ENCODE measurements at places on chromosomes 5 and 9.
A peak's percentile ranks its signal among the peaks of the same experiment; 100 is the strongest.

DNA sequence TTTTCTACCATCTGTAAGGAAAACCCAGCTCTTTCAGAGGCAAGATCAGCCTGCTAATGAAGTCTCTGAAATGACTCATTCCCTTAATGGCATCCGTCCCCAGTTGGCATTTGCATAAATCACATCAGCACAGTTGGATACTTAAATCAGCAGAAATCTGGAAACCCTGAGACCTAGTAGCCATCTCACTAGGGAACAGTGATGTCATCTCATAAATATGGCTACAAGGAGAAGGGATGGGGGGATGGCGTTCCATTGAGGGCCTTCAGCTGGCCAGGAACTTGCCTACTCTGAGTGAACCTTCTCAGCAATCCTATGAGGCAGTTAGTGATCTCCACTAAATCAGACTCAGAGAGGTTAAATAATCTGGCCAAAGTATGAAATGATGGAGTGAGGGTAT, 81.8 kb downstream of the CMYA5 start:
- no peak for DNase-seq

GRCh38 chr5:67038817-67039603, 157.6 kb downstream of the CD180 start:
- DNase-seq = no peak

- no peak for DNase-seq
Measured at GRCh38 chr9:86470326-86470725, 116.1 kb upstream of the TUT7 start.

- DNase-seq = no peak
Measured at GRCh38 chr9:111805830-111806241, 11.1 kb upstream of the SHOC1 start.

DNA sequence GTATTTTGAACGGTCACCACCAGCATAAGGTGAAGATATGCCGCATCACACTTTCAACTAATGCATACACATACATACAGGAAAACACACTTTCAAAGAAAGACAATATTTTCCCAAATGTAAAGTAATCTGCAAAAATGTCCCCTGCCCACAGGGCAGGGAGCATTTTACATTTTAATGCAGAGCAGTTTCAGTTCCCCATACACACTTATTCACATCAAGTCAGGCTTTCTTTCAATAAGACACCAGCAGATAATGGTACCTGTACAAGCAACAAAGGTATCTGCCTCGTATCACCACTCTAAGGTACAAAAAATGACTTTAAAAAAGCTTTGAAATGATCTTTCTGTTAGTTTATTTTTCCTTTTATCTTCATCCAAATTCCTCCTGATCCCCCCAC, 247.1 kb upstream of the CCNG1 start:
- no peak for DNase-seq

GRCh38 chr5:44943647-44944046, 134.9 kb downstream of the MRPS30 start:
- DNase-seq = no peak

GRCh38 chr9:113737517-113738271, 138.4 kb upstream of the ZNF618 start:
- peak; percentile 67 for DNase-seq

- DNase-seq = no peak
Measured at GRCh38 chr9:88874391-88874790, 116.9 kb upstream of the S1PR3 start.

GRCh38 chr5:15539951-15540350, 40.0 kb downstream of the FBXL7 start:
- no peak for DNase-seq

- DNase-seq = no peak
Measured at GRCh38 chr9:98993570-98993945, 49.9 kb downstream of the COL15A1 start.

- no peak for DNase-seq
Measured at GRCh38 chr5:117210796-117211195, 636.2 kb upstream of the SEMA6A start.

- DNase-seq = peak; percentile 79
Measured at GRCh38 chr9:98263482-98264357, 8.3 kb upstream of the TBC1D2 start.

DNA sequence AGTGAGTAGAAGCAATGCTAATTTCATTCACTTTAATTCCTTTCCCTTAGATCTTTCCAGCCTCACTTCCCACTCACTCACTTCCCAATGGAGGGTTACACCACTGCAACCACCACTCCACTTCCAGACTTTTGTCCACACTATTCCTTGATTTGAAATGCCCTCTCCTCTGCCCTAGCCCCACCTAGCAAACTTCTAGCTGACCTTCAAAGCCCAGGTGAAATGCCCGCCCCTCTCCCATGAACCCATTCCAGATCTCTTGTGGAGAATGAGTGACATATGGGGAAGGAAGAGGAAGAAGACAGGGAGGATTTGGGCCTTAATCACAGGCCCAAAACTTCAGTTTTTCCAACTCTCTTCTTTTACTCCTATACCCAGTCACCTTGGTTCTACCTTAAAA, 37.1 kb downstream of the PFDN1 start:
- no peak for DNase-seq

GRCh38 chr9:70517926-70518610, 103.6 kb upstream of the KLF9 start:
- no peak for DNase-seq

DNA sequence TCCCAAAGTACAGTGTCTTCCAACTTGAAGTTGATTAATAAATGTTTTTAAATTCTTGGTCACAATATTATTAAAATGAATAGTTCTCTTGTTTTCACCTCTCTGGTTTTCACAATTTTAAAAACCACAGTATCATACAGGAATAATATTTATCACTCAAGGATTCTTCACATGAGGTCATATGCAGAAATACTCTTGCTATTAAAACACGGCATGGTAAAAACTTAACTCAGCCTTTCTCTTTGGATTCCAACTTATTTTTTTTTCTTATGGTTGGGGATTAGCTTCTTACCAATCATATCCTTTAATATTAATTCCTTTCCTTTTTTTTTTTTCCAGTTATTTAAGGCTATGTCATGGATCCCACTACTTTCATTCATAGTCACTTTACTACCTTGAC, 289.4 kb downstream of the ADAMTS6 start:
- no peak for DNase-seq

DNA sequence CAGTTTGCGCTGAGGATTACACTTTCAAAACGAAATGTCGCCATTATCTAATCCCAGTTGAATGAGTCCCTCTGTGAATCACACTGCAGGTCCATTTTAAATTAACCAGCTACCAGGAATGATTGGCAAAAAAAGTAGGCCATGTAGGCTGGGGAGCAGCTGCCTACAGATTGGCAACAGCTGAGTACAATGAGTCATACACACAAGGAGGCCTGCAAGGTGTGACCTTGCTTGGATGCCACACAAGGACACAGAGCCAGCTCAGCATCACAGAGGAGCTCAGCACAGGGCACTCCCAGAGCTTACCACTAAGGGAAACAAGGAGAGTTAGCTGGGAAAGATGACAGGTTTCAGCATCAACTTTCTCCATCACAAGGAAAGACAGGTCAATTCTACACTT, 12.9 kb downstream of the HAVCR1 start:
- DNase-seq = no peak

GRCh38 chr5:22970491-22970890, 117.3 kb upstream of the CDH12 start:
- no peak for DNase-seq

DNA sequence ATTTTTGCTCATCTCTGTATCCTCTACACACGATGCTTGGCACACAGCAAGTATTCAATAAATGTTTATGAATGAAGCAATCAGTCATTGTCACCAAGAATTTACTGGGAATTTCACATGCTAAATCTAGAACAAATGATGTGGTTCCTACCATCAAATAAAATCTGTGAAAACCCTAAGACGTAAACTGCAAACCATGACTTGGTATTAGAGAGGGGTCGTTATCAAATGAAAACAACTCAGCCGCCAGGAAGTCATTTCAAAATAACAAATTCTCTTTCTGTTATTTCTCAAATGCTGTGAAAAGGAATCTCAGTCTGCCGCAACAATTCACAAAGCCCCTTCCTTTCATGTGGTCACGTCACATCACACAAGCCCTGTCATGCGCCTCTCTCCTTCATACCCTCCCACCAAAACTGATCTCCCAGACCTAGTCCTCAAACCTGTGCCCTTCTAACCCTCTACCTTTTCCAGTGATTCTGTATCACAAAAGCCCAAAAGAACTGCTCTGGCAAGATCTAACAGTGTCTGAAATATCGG, 173.6 kb downstream of the DEPDC1B start:
- DNase-seq = no peak

GRCh38 chr9:133514460-133515239, 10.1 kb downstream of the MYMK start:
- no peak for DNase-seq

- no peak for DNase-seq
Measured at GRCh38 chr9:4106081-4106759, 193.6 kb downstream of the GLIS3 start.

- no peak for DNase-seq
Measured at GRCh38 chr5:145536133-145536532, 299.0 kb downstream of the PRELID2 start.

DNA sequence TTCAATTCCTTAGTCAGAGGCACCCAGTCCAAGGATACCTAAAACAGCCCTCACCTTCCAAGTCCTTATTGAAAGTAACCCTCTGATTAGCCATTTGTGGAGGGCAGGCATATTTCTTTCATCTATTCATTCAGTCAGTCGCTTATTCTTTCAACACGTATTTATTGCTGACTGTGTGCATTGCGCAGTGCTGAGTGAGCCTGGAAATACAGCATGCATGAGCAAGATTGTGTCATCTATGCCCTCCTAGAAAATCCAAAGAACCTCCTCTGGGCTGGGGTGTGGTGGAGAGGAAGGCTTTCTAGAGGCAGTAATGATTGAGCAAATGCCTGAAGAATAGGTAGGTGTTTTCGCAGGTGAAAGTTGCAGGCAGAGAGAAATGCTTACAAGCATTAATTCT, 8.5 kb upstream of the FEM1C start:
- DNase-seq = no peak

DNA sequence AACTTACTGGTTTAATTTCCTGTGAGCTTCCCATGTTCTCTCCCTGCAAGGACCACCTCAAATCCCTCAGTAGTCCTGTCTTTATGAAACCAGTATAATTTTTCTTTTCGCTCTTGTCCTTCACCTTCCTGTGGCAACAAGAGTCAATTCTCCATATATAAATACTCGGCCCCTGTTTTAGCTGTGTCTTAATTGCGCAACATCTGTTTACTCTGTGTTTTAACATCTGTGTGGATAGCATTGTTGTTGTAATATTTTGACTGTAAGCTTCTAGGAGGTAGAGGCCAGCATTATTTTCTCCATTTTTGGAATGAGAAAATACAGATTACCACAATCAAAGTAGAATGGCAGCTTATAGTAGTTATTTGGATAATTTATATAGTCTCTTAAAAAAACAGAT, 30.2 kb upstream of the CDKN2B start:
- no peak for DNase-seq

GRCh38 chr9:135224921-135225541, 137.6 kb downstream of the OLFM1 start:
- DNase-seq = no peak

DNA sequence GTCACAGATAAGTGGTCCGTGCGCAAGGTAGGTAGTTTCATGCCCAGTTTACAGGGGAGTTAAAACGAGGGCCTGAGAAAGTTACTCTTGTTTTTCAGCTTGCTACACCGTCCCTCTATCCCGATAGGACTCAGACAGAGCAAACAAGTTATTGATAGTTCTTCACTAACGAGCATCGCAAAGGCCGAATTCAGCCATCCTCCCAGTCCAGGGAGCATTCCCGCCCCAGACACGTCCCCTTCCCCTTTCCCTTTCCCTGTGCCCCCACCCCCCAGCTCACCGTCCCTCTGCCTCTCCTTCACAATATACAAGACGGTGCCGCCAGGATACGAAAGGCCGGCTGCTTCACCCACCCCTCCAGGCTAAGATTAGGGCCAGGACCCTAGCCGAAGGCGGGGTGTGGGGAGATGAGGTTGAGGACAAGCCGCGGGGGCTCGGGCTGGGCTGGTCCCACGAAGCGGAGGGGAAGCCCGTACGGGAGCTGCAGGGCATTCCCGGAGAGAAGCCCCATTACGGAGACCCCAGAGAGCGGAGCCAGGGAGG, 599 bp downstream of the KIAA1191 start:
- no peak for DNase-seq

GRCh38 chr5:75662061-75662460, 50.8 kb downstream of the ANKDD1B start:
- DNase-seq = no peak

DNA sequence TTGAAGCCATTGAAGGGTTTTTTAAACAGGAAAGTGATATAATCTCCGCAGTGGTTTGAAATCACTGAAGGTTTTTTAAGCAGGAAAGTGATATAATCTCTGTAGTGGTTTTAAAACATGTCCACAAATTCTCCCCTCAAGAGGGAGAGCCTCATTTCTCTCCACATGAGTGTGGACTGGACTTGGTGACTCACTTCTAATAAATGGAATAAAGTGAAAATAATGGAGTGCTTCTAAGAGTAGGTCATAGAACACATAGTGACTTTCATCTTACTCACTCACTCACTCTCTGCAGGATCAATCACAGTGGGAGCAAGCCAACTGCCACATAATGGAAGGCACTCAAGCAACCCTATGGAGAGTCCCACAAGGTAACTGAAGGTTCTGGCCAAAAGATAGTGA, 12.0 kb downstream of the CTNNAL1 start:
- DNase-seq = no peak

- DNase-seq = no peak
Measured at GRCh38 chr5:533955-534742, 9.9 kb upstream of the SLC9A3 start.

DNA sequence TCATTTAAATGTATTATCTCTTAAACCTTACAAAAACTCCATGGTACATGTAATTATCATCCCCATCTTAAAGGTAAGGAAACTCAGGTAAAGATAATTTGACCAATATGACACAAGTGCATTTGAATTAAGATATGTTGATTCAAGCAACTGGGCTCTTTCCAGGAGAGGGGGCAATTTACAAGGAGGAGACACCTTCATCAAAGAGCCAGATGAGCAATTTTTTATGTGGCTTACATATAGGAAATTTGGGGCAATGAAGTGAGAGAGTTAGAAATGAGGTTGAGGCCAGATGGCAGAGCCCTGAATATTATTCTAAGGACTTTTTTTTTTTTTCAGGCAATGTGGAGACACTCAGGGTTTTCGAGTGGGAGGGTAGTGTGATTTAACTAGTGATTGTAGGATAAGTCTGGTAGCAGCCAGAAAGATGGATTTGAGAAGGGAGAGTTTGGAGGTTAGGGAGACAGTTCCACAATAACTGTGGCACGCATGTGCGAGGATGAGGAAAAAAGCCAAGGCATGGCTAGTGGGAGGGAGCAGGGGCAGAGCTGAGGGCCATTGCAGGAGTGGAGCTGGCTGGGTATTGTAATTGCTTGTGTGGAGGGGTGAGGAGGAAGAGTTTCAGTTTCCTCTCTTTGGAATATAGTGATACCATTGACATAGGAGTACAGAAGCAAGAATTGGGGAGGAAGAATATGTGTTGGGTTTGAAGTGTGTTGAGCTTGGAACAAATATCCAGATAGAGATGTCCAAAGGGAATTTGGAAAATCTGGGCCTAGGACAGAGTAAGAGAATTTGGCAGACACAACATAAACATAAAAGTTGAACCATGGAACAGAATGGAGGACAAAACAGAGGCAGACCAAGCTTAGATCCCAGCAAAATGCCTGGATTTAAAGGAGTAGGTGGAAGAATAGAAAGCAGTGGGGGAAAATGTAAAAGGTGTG, 72.0 kb downstream of the ACTBL2 start:
- DNase-seq = no peak

GRCh38 chr5:57718155-57718554, 235.5 kb upstream of the ACTBL2 start:
- DNase-seq = no peak
